ENCODE measurements at places on chromosomes 3 and 15.

- DNase-seq, result no peak
Observed at GRCh38 chr15:49306551-49306950, 116.5 kb upstream of the FGF7 start.

- peak; percentile 46 for DNase-seq
Observed at GRCh38 chr15:50675535-50676144, 11.0 kb downstream of the TRPM7 start.

- DNase-seq, result peak; percentile 58
Observed at GRCh38 chr15:43775411-43775965, 1.3 kb downstream of the ELL3 start.

DNA sequence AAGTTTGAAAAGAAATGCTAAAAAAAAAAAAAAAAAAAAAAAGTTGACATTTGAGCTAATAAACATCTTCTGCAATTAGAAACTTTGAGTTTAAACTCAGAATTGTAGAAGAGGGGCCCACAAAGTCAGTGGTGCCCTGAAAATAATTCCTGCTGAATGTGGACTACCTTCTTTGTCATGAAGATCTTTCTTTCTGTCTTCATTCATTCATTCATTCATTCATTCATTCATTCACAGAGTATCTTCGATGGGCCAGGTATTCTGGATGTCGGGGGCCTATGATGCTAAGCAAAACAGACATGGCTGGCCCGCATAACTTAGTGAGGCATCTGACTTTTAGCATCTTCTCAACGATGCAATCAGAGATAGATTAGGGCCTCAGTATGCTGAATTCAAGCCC is 24.6 kb downstream of the ETV5 start:
- no peak for DNase-seq

DNA sequence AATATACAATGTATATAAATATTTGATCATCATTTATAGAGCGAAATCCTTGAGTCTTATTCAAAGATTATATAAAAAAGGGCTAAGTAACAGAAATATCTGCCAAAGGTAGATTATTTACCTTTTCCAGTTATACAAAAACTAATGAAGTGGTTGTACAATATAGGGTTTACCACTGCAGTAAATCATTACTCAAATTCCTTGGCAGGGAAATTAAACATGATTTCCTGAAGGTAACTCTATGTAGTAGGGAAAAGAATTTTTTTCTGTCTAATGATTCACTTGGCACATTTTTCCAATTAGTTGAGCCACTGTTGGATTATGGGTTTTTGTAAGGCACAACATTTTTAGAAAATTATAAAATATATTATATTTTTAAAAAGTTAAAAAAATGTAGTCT is 129.6 kb downstream of the NR2F2 start:
- DNase-seq, result no peak

GRCh38 chr3:128328546-128329458 is 137.9 kb downstream of the DNAJB8 start:
- DNase-seq, result no peak

- DNase-seq, result peak; percentile 50
Observed at GRCh38 chr15:77606142-77607034, 26.3 kb downstream of the LINGO1 start.

DNA sequence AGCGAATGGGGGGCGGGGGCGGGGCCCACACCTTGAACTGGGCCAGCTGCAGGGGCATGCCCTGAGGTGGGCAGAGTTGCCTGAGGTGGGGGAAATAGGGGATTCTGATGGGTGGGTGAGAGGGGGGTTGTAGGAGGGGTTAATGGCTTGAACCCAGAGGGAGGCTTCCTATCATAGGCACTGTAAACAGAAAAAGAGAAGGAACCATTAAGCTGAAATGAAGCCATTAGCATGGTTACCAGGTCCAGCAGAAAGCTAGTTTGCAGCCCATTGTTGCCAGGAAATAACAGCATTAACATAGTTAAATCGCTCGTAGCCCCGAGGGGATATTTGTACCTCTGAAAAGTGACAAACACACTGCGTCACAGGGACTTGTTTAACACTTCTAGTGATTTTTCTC is 29.0 kb downstream of the ETV5 start:
- DNase-seq, result no peak

- DNase-seq, result no peak
Observed at GRCh38 chr3:58020783-58021071, 12.5 kb downstream of the FLNB start.

DNA sequence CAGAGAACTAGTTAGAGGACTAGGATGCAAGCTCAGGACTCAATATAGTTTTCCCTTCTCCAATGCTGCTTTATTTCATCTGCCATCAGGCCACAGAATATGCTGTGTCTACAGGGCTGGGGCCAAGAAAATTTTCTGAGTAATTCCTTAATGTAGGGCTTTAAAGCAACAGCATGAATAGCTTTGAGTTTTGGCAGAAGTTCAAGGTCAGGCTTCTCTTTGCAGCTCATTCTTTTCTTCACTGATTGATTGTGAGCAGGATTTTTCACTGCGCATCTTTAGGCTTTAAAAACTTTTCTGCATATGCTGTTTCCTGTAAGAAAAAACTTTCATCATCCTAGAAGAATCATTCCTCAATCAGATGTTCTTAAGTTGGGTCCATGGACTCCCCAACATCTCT is 4.6 kb downstream of the TMEM108 start:
- peak; percentile 17 for DNase-seq

DNA sequence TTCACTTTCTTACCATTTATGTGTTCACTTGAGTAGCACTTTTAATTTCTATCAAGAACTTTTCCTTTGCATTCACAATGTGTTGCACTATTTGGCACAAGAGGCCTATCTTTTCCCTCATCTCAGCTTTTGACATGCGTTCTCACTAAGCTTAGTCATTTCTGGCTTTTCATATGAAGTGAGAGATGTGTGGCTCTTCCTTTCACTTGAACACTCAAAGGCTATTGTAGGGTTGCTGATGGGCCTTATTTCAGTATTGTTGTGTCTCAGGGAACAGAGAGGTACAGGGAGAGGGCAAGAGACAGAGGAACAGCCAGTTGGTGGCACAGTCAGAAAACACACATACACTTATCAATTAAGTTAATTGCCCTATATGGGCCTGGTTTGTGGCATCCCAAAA is 127.4 kb upstream of the MLF1 start:
- no peak for DNase-seq

DNA sequence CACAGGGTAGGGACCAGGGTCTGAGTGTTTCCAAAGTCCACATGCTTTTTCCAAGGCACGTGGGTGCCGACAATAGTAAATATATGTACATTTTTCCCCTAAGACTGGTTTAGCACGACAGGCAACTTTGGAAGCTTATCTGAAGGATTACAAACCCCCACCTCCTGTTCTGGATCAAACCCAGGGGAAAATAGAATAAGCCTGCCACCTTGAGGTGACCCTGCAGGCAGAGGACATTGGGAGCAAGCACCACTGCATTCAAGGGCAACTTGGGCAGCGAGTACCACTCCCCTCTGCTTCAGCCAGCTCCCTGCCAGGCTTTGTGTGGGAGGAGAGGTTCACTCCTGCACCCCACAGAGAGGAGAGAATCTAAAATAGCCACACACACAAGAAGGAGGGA is 44.8 kb downstream of the KBTBD12 start:
- peak; percentile 33 for DNase-seq

Data from fibroblast of skin of right quadriceps (primary cell).